Left lung (tissue), 14 donors: ENCODE measurements at places on chromosomes 2 and 18. TPM values are rescaled to one million over a fixed set of nuclear protein-coding genes. Genes with fewer than 3 reads are reported as not detected.

FTCDNL1 gene
- total RNA-seq: 3.5 TPM

GRCh38 chr2:80546766-80547165 lies 242.2 kb upstream of the LRRTM1 start:
- H3K4me3 ChIP-seq: no peak overlapping the region
- no peaks in the 10 kb centered on the region for H3K4me1 ChIP-seq
- H3K27ac ChIP-seq: no peak overlapping the region
- DNase-seq: no peak

NOL4 gene
- not detected for total RNA-seq

LRATD1 gene
- 3.3 TPM for total RNA-seq

LIMS4 gene
- total RNA-seq: 2.0 TPM

DNA sequence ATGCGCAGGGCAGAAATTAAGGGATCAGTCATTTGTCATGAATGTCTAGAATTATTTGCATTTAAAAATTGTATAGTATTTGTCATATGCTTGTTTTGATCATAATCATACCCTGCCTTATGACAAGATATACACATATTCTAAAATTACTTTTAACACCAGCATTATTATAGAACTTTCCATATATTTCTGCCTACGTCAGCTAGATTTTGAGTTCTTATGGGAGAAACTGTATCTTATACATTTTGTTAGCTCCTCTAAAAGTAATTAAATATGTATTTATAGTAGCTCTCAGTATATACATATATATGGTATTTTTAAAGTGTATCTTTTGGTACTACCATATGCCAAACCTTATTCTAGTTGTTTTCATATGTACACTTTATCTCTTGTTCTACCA lies 441.9 kb downstream of the CPS1 start:
- DNase-seq: no peak
- H3K27ac ChIP-seq: no peak overlapping the region

DNA sequence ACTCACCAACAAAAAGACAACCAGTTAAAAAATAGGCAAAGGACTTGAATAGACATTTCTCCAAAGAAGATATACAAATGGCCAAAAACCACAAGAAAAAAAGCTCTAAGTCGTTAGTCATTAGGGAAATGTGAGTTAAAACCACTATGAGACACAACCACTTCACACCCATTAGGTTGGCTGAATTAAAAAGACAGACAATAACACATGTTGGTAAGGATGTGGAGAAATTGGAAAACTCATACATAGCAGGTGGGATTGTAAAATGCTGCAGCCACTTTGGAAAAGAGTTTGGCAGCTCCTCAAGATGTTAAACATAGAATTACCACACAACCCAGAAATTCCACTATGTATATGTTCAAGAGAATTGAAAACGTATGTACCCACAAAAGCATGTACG lies 117.6 kb upstream of the SPATS2L start:
- H3K4me1 ChIP-seq: no peaks in the 10 kb centered on the region

SCG2 gene
- 3.8 TPM for total RNA-seq

- no peaks in the 10 kb centered on the region for H3K4me1 ChIP-seq
- H3K27ac ChIP-seq: no peak overlapping the region
- no peaks in the 10 kb centered on the region for H3K27me3 ChIP-seq
- no peak for DNase-seq
Observed at GRCh38 chr2:136452528-136452927, 312.8 kb upstream of the THSD7B start.

DNA sequence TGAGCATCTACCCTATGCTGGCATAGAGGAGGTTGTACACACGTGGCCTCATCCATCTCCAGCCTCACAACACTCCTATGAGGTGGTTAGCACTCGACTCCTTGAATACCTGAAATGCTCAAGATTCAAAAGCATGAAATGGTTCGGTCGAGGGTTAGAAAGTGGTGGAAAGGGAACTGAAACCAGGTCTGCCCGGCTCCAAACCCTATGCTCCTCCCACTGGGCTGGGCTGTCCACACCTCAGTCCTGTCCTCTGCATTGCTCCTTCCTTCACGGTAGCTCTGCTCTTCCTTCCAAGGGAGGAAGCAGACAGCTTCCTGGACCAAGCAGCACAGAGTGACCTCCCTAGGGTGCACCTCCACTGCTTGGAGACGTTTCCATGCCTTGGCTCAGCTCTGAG lies 565.2 kb upstream of the ID2 start:
- H3K27me3 ChIP-seq: no peaks in the 10 kb centered on the region
- no peaks in the 10 kb centered on the region for H3K36me3 ChIP-seq
- H3K4me3 ChIP-seq: no peak overlapping the region

GRCh38 chr2:112541315-112542122 lies 746 bp upstream of the POLR1B start:
- H3K4me1 ChIP-seq: peaks cover 9% of the 10 kb centered on the region
- H3K4me3 ChIP-seq: peak overlapping the region; percentile 96
- peak; percentile 71 for DNase-seq

GRCh38 chr2:158518084-158518483 lies 61.3 kb downstream of the PKP4 start:
- H3K27me3 ChIP-seq: no peaks in the 10 kb centered on the region
- H3K4me3 ChIP-seq: no peak overlapping the region
- no peak for DNase-seq
- H3K27ac ChIP-seq: no peak overlapping the region

DNA sequence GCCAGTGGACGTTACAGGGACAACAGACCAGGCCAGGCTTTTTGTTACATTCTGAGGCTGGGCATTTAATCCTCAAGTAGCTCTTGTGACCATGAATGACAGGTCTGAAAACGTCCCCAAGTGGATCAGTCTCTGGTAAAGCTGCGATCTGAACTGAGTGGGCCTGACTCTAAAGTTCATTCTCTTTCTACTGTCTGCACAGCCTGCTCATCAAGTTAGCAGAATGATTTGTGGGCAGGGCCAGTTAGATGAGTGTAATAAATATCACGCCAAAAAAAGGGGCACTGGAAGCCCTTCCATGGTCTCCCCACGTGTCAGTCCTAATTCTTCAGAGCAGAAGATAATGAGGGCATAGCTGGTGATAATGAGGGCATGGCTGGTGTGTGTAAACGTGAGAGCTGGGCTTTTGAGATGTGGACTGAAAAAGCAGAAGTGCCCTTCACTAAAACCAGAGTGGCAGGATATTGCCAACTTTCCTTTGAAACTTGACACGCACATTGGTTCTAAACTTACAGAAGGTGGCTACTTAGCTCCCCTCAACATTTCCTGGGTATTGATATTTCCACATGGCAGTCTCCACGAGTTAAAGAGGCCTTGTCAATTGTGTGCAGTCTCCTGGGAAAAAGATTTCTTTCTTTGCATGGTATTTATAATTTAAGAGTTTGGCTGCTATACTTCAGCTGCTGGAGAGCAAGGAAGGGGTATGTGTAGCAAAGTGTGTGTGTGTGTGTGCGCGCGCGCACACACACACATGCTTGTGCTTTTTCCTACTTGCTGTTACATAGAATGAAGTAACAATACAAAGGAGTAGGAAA lies 72.7 kb upstream of the LYPD6B start:
- no peaks in the 10 kb centered on the region for H3K4me1 ChIP-seq
- DNase-seq: peak; percentile 79
- H3K27ac ChIP-seq: peak overlapping the region; percentile 35

- H3K4me3 ChIP-seq: no peak overlapping the region
- H3K27me3 ChIP-seq: no peaks in the 10 kb centered on the region
- H3K4me1 ChIP-seq: peaks cover 71% of the 10 kb centered on the region
- H3K36me3 ChIP-seq: no peaks in the 10 kb centered on the region
- peak overlapping the region; percentile 87 for H3K27ac ChIP-seq
- DNase-seq: peak; percentile 72
Observed at GRCh38 chr2:238285653-238286082, 2.7 kb downstream of the PER2 start.

PPP4R1 gene
- total RNA-seq: 163 TPM

DNA sequence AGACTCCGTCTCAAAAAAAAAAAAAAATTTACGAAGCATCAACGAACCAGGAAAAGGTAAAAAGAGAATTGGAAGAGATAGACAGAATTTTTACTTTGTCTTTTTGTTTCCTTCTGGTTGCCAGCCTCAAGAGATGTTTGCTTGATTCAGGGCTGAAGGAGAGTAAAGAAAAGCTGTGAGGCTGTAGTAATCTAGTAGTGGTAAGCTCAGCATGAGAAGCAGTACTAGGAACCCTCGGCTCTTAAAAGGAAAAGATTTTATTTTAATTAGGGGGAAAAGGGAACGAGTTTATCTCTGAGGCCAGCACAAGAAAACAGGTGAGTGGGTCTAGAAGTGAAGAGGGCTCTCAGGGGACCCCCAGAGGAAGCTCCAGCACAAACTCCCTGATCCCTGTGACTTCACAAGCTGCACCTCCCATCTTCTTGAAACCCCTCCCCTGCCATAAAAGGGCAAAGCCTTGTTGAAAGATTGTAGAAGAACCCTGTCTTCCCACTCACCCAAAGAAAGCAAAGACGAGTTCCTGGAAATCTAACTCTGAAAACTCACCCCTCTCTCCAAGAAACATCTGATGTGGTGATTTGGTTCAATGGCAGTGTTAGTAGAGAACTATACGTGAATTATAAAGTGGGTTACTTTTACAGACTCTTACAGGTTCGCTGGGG lies 8.6 kb downstream of the RBMS1 start:
- H3K4me3 ChIP-seq: no peak overlapping the region
- no peaks in the 10 kb centered on the region for H3K36me3 ChIP-seq
- H3K27ac ChIP-seq: no peak overlapping the region
- no peak for DNase-seq
- peaks cover 3% of the 10 kb centered on the region for H3K4me1 ChIP-seq

LAMA1 gene
- total RNA-seq: 2.4 TPM

GRCh38 chr2:151989378-151989777 lies 109.5 kb downstream of the CACNB4 start:
- no peak overlapping the region for H3K27ac ChIP-seq
- no peak overlapping the region for H3K4me3 ChIP-seq
- DNase-seq: no peak
- H3K4me1 ChIP-seq: no peaks in the 10 kb centered on the region
- H3K27me3 ChIP-seq: no peaks in the 10 kb centered on the region

GRCh38 chr2:60317034-60317386 lies 236.4 kb downstream of the BCL11A start:
- no peaks in the 10 kb centered on the region for H3K27me3 ChIP-seq
- DNase-seq: no peak
- no peaks in the 10 kb centered on the region for H3K4me1 ChIP-seq
- no peak overlapping the region for H3K4me3 ChIP-seq
- no peaks in the 10 kb centered on the region for H3K36me3 ChIP-seq
